Thoracic aorta (tissue), 2 donors: ENCODE measurements at places on chromosomes 12 and 14. TPM values are rescaled to one million over a fixed set of nuclear protein-coding genes. Genes with fewer than 3 reads are reported as not detected.

DNA sequence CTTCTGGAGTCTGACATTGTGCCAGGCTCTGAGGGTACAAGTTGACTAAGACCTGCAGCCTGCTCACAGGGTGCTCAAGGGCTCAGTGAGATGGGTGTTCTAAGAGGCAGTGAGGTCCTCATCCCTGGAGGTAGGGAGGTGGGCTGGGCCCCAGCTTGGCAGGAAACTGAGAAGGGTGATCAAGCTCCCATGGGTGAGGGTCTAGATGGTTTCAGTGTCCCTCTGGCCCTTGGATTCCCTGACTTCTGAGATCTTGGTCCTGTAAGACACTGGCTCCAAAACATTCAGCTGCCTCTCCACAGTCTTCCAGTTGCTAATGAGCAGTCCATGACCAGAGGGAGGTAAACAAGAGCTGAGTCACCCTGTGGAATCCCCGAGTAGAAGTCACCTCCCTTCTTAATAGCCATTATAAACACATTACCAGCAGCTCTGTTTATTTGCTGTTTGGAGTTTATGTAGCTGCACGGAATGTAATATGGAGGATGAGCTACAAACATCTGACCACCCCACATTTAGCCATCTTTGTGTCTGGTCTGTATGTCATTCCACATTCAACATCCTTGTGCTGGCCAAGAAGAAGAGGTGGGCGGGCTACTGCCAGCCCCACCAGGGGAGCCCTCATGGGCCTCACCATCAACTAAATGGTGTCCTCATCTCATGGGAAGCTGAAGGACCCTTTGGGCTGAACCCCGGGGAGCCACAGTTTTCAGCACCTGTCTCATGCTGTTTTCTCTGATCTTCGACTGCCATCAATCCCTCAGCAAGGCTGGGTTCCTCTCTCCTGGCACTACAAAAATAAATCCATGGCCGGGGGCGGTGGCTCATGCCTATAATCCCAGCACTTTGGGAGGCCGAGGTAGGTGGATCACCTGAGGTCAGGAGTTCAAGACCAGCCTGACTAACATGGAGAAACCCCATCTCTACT lies 37.2 kb upstream of the BDKRB2 start:
- H3K27me3 ChIP-seq: no peaks in the 10 kb centered on the region
- no peak for DNase-seq
- H3K4me1 ChIP-seq: no peaks in the 10 kb centered on the region

DNA sequence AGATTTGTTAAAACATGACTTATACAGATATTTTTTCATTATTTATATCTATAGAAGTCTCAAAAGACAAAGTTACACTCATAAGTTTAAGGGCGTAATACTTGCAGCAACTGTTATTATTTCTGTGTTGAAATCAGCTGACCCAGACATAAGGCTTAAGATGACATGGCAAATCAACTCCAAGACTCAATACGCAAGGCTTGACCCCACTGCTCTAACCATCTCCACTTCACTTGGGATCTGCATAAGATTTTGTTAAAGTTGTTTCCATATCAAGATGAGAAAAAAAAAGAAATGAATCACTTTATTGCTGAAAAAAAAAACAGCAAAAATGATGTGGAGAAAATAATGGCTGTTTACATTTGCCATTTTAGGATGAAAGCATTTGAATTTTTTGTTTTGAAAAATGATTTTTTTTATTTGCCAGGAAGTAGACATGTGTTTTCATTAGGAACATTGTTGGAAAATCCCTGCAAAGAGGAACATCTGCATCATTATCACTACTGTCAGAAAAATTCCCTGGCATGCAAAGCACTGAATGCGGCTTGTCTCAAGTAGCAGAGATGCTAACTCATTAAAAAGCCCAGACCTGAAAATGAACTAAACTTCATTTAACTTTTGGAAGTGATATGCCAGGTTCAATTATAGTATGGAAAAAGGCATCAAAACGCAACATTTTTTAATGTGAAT lies 73.5 kb downstream of the LIN7A start:
- no peak overlapping the region for H3K4me3 ChIP-seq
- H3K27me3 ChIP-seq: no peaks in the 10 kb centered on the region
- no peaks in the 10 kb centered on the region for H3K36me3 ChIP-seq
- no peak for DNase-seq

DNA sequence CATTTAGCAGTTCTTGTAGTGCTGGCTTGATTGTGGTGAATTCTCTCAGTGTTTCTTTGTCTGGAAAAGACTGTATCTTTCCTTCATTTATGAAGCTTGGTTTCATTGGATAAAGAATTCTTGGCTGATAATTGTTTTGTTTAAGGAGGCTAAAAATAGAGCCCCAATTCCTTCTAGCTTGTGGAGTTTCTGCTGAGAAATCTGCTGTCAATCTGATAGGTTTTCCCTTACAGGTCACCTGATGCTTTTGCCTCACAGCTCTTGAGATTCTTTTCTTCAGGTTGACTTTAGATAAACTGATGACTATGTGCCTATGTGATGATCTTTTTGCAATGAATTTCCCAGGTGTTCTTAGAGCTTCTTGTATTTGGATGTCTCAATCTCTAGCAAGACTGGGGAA lies 1508.5 kb upstream of the FLRT2 start:
- no peaks in the 10 kb centered on the region for H3K27me3 ChIP-seq
- H3K36me3 ChIP-seq: no peaks in the 10 kb centered on the region

The VDR gene
- total RNA-seq: 6.8 TPM

GRCh38 chr12:93968536-93969285 lies 179.7 kb upstream of the PLXNC1 start:
- H3K27me3 ChIP-seq: no peaks in the 10 kb centered on the region
- no peaks in the 10 kb centered on the region for H3K36me3 ChIP-seq
- H3K4me3 ChIP-seq: no peak overlapping the region
- H3K4me1 ChIP-seq: peaks cover 18% of the 10 kb centered on the region
- H3K27ac ChIP-seq: no peak overlapping the region

The MGP gene
- total RNA-seq: 6,234 TPM

The NRXN3 gene
- total RNA-seq: 5.6 TPM

DNA sequence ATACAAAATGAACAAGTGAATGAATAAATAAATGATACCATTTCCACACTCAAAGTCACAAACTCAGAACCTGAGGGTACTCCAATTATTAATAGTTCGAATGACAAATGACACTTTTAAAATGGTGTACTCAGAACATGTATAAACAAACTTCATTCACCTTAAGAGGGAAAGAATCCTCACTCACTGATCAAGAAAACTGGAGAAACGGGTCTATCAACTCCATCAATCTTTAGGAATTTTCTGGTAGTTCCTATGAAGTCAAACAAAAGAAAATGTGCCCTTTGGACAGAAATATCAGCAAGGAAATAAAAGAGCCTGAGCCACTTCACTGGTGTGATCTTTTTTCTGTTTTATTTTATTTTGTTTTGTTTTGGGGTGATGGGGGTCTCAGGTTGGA lies 5.2 kb upstream of the NRDE2 start:
- H3K27me3 ChIP-seq: no peaks in the 10 kb centered on the region
- no peak overlapping the region for H3K4me3 ChIP-seq
- no peaks in the 10 kb centered on the region for H3K36me3 ChIP-seq

DNA sequence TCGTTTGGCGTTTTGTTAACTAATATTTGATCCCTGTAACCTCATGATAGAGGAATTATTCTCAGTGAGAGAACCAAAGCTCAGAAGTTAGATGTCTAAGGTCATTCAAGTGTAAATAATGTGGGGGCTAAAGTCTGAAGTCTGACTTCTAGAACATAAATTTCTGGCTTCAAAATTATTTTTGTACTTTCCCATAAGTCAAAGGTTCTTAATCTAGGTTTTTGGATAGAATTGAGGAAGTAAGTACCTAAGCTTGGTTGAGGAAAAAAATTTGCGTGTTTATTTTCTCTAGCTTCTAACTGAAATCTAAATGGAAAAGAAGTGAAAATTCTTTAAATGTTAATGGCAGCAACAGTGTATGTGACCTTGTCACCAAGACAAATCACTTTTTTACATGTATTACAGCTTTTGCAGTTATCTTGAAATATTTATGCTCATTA lies 2.3 kb downstream of the LARP4 start:
- no peaks in the 10 kb centered on the region for H3K36me3 ChIP-seq
- peak overlapping the region; percentile 91 for H3K27ac ChIP-seq
- no peak for DNase-seq
- H3K4me1 ChIP-seq: peaks cover 19% of the 10 kb centered on the region
- H3K4me3 ChIP-seq: peak overlapping the region; percentile 96
- H3K27me3 ChIP-seq: no peaks in the 10 kb centered on the region

The TSFM gene
- 19.3 TPM for total RNA-seq
